ENCODE measurements at places on chromosomes 2 and 18.

- no peak for DNase-seq
Measured at GRCh38 chr2:195343942-195344530, 313.0 kb upstream of the SLC39A10 start.

GRCh38 chr2:195414537-195415100 lies 242.4 kb upstream of the SLC39A10 start:
- no peak for DNase-seq

DNA sequence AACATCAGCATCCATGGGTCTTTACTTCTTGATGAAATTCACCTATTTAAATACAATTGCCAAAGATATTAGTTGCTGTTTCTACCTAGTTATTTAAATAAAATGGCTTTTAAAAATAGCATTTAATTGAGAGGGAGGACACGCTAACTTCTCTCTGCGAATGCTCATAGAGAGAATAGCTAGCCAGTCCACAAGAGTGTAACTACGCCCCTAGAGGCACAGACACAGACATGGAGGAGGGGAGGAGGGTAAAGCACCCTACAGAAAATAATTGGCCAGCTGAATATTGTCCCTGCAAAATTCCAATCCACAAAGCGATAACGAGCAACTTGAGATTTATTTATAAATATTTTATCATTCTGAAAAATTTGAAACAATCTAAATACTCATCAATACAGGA lies 97.0 kb upstream of the PAPOLG start:
- no peak for DNase-seq

- no peak for DNase-seq
Measured at GRCh38 chr2:71882949-71883472, 264.7 kb downstream of the CYP26B1 start.

DNA sequence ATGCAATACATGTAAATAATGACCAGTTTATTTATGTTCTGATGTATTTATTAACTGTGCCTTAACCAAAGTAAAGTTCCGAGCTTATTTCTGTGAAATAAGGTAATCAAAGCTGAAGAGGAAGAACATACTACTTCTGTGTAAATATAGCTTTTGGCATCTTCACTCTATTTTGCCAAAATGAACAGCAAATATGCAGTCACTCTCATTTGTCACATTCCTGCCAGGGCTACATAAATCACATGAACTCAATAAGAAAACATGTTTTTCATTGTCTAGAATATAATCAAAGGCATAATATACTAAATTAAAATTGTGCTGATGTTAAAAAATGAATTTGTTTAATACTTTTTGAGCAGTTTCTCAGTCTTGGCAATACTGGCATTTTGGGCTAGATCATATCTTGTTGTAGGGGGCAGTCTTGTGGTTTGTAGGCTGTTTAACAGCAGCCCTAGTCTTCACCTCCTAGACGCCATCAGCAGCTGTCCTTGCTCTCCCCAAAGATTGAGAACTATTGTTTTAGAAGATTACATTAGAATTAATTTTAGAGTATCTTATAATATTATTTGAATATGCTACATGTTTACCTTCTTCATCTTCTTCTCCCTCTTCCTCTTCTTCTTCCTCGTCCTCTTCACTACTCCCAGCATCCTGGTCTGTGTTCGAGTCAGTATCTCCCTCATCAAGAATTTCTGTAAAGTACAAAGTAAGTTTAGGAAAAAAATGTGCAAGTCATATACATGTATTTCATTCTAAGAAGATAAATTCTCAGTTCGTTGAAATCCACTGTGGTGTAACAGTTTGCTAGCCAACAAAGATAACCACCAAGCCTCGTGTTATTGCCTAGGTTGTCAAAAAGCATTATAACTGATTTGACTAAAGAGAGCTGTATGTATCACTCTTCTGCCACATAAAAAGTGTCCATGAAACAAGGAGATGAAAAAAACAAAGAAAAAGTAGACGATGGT lies 41.5 kb downstream of the CWC22 start:
- no peak for DNase-seq

DNA sequence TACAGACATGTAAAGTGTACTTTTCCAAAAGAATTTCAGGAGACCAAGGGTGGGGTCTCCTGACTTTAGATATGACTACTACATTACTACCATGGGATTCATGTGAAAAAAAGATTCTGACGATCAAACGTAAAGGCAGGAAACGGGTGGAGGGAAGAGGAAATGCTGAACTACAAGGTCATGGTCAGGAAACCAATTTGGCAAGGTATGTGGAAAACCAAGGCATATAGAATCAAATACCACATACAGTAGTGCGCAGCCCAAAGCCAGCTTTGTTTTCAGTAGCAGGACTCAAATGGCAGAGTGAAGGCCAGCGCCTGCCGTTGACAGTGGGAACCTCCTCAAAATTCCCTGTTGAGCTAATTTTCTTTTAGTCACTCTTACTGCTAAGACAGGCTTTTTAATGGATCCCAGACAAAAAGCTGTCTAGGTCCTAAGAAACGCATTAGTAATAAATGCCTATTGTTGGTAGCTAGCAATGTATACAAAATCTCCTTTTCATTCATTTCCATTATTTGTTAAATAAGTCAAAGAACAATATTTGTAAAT lies 57.6 kb upstream of the SERTAD2 start:
- DNase-seq, result no peak

GRCh38 chr2:101781326-101781725 lies 83.8 kb downstream of the MAP4K4 start:
- DNase-seq, result no peak

- DNase-seq, result no peak
Measured at GRCh38 chr2:221410487-221410886, 161.6 kb downstream of the EPHA4 start.

- DNase-seq, result no peak
Measured at GRCh38 chr18:78804206-78805030, 175.2 kb upstream of the SALL3 start.

DNA sequence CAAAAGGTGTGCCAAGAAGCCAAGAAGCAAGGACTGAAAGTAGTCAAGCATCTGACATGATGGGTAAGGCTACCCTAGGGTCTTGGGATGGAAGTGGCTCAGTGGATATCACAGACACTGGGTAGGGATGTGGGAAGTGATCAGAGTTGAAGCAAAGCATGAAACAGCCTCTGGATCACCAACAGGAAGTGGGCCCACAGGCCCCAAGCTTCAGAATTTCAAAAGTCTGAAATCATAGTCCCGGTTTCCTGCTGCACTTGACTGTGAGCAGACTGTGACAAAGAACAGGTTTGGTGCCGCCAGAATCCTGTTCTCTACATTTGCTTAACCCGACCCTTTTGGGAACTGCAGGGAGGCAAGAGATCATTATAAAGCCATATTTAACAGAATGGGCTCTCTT lies 57.4 kb downstream of the SP100 start:
- DNase-seq, result no peak

GRCh38 chr18:35426786-35427185 lies 49.6 kb upstream of the ZNF396 start:
- no peak for DNase-seq

GRCh38 chr2:236733156-236733555 lies 163.5 kb downstream of the ACKR3 start:
- no peak for DNase-seq

DNA sequence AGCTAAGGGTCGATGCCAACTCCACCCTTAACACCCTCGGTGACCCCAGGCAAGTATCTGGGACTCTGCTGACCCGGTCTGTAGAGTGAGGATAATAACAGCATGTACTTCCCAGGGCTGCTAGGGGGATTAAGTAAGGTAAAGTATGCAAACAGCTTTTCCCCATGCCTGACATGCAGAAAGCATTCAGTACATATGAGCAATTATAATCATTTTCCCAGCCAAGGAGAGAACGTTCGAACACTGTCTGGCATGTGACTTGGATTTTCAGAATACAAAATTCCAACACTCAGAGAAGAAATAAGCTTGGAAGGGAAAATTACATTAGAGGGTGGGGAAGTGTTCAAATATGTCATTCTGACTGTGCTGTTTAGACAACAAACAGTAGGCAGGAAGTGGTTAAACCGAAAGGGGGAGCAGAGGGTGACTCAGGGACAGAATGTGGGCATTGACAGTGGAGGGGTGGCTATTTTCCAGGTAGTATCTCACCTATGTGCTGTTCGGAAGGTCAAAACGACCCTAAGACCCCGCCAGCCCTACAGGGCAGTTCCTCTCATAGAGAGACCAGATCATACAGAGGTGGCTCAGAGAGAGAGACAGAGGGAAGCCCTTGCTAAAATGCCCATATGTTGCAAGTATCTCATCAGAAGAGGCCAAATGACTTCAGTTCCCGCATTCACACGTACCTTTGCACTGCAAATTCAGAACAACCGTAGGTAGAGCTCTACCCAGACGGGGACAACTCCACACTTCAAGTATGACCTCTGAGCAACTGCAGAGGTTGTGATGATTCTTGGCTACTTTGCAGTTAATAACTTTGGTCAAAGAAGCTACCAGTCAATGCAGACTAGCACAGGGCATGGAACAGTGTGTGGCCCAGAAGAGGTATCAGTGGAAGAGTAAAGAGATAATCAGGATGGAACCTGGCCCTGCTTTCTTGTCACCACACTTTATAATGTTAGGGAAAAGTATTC lies 14.8 kb downstream of the ASPRV1 start:
- DNase-seq, result peak; percentile 45

DNA sequence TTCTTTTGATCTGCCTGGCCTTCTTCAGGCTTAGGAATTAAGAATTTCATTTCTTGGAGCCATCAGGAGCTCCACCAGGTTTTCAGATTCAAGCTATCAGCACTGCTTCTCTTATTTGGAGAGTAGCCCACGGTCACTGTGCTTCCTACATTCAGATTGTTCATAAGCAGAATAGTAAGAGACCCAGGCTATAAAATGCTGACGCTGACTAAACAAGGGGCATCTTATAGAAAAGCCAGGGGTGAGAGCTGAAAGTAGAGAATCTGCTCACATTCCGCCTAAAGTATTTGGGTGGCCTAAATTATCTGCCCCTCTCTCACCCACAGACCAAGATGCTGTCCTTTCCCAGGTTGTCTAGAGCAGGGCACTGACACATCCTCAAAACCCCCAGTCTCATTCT lies 120.3 kb upstream of the SULT1C3 start:
- DNase-seq, result no peak

DNA sequence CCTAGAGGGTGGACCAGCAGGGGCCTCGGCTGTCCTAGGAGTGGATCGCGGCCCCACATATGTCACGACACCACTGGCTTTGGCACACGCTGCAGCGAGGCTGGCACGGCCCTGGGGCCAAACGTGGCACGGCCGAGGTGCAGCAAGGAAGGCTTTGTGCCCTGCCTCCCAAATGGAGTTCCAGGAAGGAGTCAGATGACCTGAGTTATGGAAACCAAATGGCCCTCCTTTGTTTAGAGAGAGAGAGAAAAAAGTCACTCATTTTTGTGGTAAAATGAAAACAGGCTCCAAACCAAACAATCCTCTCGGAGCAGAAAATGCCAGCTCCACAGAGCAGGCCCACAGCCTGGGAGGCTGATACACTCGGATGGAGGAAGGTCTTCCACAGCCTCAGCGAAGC lies 105.6 kb downstream of the ANTXR1 start:
- DNase-seq, result no peak

DNA sequence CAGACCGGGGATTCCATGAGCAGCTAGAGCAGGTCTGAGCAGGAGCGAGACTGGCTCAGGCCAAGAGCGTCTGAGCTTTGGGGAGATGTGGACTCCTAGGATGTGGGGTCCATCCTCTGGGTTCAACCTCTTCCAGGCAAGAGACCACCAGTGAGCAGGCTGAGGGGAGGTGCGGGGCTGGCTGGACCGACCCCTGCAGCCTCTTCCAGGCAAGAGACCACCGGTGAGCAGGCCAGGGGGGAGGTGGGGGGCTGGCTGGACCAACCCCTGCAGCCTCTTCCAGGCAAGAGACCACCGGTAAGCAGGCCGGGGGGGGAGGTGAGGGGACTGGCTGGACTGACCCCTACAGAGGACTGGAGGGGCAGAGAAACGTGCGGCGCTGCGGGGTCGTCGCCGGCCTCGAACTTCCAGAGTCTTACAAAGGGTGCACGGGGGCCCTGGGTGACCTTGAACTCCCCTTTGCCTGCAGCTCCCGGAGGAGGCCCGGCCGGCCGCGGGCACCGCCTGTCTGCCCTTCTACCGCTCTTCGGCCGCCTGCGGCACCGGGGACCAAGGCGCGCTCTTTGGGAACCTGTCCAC lies 63.4 kb downstream of the TPO start:
- DNase-seq, result no peak

- DNase-seq, result no peak
Measured at GRCh38 chr2:12723736-12724463, 7.2 kb downstream of the TRIB2 start.

- DNase-seq, result no peak
Measured at GRCh38 chr2:11540148-11540995, 6.5 kb downstream of the GREB1 start.

GRCh38 chr18:79945118-79946042 lies 6.1 kb downstream of the SLC66A2 start:
- no peak for DNase-seq

DNA sequence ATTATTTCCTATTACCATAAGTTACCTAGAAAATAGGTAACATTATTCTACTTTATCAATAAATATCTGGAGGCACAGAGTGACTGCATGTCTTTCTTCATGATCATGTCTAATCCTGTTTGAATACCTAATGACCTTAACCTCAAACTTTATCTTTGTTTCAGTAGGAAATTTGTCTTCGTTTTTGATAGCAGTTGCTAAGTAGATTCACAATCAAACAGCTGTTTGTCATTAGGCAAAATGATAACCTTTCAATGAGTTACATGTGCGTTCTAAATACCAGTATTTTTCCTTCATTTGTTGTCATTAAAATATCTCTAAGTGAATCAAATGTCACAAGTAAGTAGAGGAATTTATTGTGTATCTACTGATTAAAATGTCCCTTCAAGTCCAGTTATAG lies 473.8 kb downstream of the NRXN1 start:
- DNase-seq, result no peak

DNA sequence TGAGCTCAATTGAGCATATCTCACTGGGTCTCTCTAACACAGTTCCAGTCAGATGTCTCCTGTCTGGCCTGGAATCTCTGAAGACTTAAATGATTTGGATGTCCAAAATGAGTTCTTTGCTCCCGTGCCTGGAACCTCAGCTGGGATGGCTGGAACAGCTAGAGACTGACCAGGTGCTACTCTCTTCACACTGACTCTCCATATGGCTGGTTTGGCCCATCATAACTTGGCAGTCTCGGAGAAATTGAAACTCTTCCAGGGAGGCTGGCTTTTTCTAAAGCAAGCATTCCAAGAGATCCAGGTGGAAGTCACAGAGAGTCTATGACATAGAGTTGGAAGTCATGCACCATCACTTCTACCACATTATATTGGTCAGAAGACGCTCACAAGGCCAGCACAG lies 129.6 kb upstream of the NOL4 start:
- no peak for DNase-seq

Data from stimulated activated CD8-positive, alpha-beta memory T cell treated with anti-CD3 and anti-CD28 coated beads, Interleukin-12 subunit alpha, Interleukin-12 subunit beta, amount 100 ng/mL, for 1 hour (primary cell).